Stimulated activated CD4-positive, alpha-beta T cell treated with anti-CD3 and anti-CD28 coated beads, Interleukin-2, amount 100 ng/mL, for 24 hours (primary cell): ENCODE measurements at places on chromosomes 12 and 14.

DNA sequence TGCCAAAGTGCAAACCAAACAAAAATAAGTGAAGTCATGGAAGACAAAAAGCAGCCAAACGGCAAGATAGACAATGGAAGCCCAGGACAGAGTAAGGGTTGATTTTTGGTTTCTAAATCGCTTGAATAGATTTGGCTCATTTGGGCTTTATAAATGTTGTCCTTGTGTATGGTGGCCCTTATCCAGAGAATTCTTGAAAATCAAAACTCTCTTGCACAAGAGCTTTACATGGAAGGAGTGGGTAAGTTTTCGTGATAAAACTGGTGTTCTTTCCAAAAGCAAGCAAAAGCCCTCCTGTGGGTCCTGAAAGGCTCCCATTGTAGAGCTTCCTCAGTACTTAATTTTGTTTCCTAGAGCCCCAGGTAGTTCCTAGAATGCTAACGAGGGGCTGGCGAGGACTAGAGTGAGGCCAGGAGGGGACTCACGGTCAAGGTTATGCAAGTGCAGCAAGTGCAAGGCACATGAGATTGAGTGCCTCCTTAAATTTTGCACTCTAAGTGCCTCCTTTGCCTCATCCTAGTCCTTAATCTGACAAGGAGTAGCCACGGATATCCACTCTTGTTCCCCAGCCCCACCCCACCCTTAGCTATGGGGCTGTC lies 4.1 kb downstream of the SIX6 start:
- no peak for DNase-seq

GRCh38 chr12:59887178-59887577 lies 291.3 kb downstream of the SLC16A7 start:
- no peak for DNase-seq

GRCh38 chr14:67241411-67242167 lies at the start of gene PALS1:
Gene PALS1, plus strand, starts transcription at chr14:67241435. Its CDS starts 37,736 bp downstream, at chr14:67279171.
- no peak for DNase-seq

- DNase-seq, result no peak
Observed at GRCh38 chr12:122062832-122063693, 15.5 kb upstream of the MLXIP start.
